ENCODE measurements at places on chromosomes 16 and 17.

DNA sequence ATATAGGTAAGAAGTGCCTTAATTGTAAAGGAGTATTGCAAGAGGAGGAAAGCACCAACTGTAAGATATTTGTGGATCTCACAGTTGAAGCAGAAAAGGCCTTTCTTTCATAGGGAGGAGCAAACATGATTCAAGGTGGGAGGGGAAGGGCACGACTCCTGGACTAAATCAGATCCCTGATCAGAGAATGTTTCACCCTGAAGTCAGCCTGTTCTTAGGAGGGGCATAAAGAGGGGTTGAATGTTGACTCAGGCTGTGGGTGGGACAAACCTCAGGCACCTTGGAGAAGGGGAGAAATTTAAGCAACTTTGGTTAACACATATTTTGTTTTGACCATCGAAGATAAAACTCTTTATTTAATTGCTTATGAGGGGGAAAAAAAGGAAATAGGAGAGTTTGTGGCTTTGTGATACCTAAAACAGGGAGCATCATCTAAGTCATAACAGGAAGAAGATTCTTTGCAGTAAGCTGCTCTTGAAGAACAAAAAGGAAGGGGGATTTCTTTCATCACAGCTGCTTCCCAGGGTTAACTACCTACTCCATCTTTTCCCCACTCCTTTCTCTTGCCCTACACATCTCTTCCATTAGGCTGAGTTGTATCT, 158.6 kb upstream of the ZNF267 start:
- no peak for DNase-seq

- DNase-seq = no peak
Measured at GRCh38 chr16:51845586-51846305, 694.7 kb upstream of the SALL1 start.

DNA sequence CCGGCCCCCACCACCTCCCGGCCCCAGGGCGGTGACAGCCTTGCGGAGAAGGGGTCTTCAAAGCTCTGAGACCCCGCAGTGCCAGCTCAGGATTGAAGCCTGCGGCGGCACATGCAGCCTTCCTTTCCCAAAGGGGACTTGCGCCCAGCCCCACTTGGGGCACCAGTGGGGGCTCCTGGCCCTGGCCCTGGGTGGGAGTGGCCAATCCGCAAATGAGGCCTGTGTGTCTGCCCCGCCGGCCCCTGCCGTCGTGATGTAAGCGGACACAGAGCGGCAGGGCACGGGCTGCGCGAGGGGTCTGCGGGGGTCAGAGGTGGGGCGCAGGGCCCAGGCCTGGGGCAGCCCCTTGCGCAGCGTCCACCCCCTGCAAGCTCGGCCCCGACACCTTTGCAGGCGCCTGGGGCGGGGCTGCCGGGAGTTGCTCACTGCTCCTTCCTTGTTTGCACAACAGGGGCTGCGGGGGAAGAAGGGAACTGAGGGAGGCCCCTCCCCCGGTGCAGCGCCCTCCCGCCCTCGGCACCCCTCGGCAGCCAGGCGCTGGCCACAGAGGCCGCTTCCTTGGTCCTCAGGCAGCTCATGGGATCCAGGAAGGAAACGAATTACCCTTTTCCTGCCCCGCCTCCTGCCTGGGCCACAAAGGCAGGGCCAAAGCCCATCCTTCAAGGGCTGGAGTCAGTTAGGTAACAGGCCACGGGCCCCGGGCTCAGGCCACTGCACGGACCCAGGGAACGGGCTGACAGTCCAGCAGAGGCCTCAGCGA, 2.9 kb downstream of the SLC16A3 start:
- peak; percentile 58 for DNase-seq

DNA sequence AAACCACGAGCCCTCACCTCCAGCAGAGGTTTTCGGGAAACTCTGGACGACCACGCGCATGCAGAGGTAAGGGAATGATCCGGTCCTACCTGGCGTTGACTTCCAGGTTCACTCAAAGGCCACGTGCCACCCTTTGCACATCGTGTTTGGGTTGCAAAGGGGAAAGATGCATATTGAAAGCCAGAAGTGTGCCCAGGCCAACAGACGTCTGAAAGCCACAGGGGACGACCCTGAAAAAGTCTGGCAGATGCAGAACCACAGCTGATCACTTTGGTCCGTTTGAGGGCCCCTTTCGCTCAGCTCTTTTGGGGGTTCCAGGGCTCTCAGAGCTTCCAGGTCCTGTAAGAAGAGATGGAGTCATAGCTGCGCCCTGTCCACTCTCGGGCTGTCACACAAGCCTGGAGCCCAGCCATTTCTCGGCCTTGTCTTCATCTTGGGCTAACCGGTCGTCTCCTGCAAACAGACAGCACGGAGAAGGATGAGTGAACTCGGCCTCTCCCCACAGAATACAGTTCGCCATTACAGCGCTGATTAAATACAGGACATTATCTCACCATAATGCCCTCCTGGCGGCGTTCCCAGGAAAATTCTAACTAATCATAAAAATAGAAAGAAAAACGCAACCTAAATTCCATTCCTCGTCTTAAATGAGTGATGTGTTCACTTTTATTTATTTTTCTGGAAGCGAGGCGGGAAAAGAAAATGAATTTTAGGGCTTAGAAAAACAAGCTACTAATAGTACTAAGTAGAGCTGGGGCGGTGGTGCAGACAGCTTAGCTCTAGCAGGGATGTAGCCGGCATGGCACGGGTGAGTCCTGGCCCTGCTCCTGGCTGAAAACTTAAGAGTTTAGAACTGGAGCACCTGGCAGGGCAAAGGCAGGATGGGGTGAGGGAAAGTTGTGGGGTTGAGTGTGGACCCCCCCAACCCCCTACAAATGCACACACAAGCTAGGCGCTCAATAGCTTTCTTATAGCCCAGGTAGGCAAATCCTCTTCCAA, 45.5 kb upstream of the ZFHX3 start:
- peak; percentile 51 for DNase-seq

- no peak for DNase-seq
Measured at GRCh38 chr16:19123535-19124178, 9.9 kb downstream of the ITPRIPL2 start.

DNA sequence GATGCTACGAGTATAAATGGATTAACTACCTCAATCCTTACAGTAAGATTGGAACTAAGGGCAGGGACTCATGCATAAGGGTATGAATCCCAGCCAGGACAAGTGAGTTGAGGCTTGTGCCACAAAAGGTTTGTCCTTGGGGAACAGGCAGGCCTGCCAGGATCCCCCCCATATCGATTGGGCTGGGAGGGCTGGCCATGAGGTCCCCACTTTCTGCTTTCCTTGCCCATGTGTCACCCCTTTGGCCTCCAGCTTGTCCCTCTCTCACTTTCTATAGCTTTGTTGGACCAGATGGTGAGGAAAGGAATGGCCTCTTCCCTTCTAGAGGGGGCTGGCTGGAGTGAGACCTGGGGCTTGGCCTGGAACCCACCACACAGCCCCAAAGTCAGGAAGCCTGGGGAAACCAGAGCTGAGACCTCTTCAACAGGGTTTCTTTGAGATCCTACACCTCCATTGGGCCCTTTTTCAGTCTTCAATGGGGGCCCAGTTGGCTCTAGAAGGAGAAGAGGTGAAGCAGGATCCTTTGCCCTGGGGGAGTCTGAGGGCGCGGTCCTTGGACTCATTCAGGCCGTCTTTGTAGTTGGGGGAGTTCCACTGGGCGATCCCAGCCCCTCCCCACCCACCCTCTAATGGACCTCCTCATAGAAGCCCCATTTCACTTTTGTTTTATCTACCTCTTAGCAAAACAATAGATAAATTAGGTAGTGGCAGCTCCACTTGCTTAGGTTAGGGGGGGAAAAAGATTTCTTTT, 57.3 kb downstream of the IGF2BP1 start:
- DNase-seq = no peak

All from hepatic stellate cell (primary cell).